ENCODE measurements at places on chromosomes 16 and 17.

DNA sequence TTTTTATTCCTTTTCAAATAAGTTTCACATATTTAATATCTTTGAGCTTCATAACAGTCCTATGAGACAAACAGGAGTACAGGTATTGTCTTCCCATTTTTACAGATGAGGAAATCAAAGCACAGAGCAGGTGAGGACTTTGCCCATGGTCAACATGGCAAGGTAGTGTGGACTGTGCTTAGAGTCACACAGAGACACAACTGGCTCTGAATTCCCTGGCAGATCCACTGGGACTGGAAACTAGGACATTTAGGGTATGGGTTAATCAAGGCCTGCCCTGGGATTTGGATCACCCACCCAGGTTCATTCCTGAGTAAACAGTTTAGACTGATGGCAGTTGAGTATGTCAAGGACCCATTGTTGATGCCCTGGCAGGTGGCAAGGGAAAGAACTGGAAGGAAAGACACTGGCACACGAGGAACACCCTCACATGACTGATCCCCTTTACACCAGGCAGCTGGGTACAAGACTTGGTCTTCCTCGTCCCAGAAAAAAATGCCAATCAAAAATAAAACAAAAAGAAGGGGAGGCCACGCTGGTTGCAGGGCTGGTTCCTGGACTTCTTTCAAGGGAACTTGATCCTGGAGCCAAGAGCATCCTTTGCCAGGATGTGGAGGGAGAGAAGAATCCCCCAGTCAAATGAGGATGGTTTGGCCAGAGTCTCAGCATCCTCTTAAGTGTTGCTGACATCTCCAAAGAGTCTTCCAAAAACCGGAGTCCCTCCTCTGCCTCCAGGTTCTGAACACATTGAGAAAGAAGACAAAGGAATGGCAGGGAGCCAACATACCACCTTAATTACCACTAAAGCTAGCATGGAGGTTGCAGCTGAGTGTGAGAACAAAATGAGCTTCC, 34.9 kb downstream of the CHD9 start:
- no peak for DNase-seq

DNA sequence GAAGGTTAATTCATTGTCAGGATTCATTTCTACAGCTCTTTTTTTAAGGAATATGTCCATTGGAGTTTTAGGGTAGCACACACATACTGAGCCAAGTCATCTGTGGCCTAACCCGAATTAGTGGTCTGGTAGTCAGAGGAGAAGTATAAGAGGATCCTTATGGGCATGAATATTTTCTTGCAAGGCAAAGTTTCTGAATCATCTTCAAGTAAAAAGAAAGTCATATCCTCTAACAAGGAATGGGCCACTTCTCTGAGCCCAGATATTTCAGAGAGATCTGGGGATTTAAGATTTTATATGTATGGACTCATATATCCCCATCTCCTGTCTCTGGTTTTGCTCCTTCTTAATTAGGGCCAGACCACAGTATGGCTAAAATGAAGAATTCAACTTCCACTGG, 99.2 kb upstream of the CDH8 start:
- no peak for DNase-seq

DNA sequence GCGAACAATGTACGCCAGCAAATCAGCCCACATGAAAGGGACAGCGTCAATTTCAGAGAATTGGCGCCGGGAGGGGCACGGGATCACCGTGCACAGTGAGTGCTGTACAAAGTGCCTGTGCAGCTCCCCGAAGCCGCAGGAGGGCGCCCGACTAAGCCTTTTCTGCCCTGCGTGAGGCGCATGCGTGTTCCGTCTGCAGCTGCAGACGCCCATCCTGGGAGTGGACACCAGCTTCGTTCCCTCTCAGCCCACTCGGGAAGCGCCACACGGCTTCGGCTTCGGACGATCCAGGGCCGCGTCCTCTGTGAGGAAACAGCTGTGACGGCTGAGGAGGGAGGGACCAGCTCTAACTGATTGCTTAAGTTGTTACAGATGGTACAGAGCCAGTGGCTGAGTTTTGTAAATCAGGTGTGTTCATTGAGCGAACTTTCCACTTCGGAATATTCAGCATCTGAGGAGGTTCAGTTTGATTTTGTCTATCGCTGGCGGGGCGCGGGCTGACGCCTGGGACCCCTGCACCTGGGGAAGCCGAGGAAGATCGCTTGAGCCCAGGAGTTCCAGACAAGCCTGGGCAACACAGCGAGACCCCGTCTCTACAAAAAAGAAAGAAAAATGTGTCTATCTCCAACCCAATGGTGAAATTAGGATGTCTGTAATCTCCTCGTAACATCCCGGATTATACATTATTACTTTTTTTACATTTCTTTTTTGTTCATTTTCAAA, 15.4 kb upstream of the ZNF287 start:
- peak; percentile 95 for DNase-seq

DNA sequence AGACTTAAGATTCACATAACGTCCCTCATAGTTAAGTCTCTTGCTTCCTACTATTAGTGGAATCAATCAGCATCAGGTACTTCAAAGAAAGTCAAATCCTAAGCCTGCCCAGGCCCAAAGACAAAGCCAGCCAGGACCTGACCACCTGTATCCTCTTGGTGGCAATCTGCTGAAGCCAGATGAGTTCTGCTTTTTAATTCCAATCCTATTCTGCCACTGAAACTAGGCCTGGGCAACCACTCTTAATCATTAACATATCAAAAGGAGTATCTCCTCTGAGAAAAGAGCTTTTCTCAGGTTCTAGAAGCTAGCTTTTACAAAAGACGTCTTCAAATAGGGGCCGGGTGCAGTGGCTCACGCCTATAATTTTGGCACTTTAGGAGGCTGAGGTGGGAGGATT, 15.1 kb upstream of the GLG1 start:
- DNase-seq, result no peak

- peak; percentile 31 for DNase-seq
These were observed 67.0 kb downstream of the PRMT7 start for GRCh38 chr16:68377667-68378393.

GRCh38 chr17:81130385-81131361, 34.6 kb upstream of the PVALEF start:
- DNase-seq, result no peak

- DNase-seq, result no peak
These were observed 33.8 kb downstream of the SLC47A1 start for GRCh38 chr17:19567216-19568015.
